ENCODE measurements at places on chromosomes 7 and 10. TPM values are rescaled to one million over a fixed set of nuclear protein-coding genes. Genes with fewer than 3 reads are reported as not detected.

Gene CPSF4
- total RNA-seq, result 22.0 TPM

Gene ATG9B
- total RNA-seq, result under 0.01 TPM

DNA sequence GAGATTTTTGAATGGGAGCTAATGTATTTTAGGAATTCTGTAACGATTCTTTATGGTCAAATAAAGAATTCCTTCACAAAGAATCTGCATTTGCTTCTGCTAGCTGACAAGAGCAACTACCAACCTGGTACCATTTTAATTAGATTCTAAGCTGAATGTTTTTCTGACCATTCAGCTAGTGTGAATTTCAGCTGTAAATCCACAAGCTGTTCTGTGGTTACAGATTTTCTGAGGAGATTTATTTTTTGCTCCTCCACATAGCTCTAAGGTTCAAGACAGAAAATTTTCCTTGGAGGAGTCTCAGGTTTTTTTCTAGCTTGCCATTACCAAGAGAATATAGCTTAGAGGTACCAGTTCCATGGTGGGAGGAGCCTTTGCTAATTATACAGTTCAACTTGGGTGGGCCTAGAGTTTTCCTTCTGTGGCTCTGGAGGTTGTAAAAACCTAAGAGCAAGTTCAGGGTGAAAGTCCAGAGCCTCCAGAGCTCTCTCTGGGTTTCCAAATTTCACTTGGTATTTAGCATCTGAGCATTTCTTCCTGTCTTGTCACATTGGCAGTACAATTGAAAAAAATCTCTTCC, 120.1 kb downstream of the JAZF1 start:
- DNase-seq, result no peak

- no peak for DNase-seq
Observed at GRCh38 chr7:95493247-95493646, 7.5 kb downstream of the ASB4 start.

Gene MYO1G
- under 0.01 TPM for total RNA-seq

- DNase-seq, result no peak
Observed at GRCh38 chr7:135995748-135996147, 18.6 kb upstream of the MTPN start.

DNA sequence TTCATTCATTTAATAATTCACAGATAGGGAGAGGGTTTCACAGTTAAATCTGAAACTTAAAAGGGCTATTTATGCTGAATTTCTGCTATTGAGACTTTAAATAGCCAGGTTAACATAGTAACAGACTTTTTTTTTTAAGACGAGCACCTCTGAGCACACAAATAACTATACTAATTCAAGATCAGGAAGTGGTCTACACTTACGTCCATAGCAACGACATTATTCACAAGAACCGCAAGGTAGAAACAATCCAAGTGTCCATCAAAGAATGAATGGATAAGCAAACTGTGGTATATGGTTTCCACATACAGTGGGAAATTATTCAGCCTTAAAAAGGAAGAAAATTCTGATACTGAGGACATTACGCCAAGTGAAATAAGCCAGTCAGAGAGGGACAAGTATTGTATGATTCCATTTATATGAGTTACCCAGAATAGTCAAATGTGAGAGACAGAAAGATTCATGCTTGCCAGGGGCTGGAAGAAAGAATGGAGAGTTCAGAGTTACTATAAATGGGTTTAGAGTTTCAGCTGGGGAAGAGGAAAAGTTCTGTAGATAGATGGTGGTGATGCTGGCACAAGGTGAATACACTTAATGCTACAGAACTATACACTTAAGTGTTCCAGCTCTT, 140.3 kb upstream of the LAMB4 start:
- no peak for DNase-seq

DNA sequence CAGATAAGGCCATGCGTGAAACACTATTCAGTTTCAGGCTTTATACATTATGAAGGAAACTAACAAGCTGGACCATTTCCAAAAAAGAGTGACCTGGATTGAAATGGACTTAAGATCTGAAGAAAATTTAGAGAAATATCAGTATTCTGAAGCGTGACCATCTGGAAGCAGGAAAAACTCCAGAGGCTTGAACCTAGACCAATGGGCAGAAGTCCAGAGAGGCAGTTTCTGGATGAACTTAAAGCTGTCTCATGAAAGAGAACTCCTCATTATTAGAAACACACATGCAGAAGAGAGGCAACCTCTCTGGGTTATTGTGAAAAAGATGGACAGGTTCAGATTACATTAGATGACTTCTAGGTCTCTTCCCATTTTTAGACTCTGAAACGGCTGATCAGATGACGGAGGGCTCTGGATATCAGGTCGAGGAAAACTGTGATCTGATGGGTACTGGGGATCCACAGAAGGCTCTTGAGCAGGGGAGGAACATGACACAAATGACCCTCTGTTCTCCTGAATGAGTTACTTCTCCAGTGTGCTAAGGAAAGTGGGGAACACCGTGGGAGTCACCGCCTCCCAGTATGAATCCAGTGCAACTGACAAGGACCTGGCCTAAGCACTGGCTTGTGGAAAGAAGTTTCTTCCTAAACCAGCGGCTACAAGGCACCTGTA, 116.5 kb downstream of the SPDYE5 start:
- no peak for DNase-seq

Gene HDAC9
- 2.0 TPM for total RNA-seq

DNA sequence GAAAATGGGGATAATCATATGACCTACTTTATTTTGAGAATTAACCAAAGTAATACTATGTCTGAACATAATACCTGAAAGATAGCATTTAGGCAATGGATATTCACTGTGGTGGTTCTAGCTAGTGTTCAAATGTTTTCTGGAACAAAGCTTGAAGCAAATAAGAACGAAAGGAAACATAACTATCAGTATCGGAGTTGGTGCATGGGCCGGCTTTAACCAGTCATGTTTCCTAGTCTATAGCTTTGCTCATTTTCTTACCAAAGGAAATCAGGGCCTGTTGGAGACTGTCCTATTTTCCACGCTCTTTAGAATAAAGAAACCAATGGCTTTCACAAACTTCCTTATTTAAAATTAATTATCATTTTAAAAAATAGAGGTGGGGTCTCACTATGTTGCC, 8.9 kb downstream of the IL2RA start:
- no peak for DNase-seq

- DNase-seq, result no peak
Observed at GRCh38 chr10:22259280-22259679, 41.5 kb upstream of the EBLN1 start.

DNA sequence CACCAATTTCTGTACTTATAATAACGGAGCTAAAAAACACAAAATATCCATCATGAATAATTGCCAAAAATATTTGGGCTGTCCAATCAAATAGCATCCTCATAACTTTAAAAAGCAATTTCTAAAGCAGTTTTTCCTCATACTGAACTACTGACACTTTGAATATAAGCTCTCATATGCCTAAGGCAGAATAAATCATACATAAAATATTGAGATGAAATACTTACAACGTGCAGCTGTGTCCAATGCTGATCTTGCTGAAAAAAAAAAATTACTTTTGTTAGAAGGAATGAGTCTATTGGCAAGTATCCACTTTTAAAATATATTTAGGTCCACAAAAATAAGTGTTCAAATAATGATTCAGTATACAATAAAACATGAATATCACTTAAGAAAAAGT, 24.2 kb downstream of the FAM3C start:
- DNase-seq, result no peak

- no peak for DNase-seq
Observed at GRCh38 chr10:110033701-110034235, 26.0 kb downstream of the ADD3 start.

Gene POU6F2
- not detected for total RNA-seq

- DNase-seq, result peak; percentile 48
Observed at GRCh38 chr7:141593134-141593533, 41.9 kb downstream of the AGK start.

- DNase-seq, result peak; percentile 3
Observed at GRCh38 chr7:27031289-27032172, 64.3 kb downstream of the HOXA1 start.

Gene GATA3
- under 0.01 TPM for total RNA-seq

GRCh38 chr7:151599401-151600227, 79.9 kb upstream of the RHEB start:
- peak; percentile 85 for DNase-seq

Gene LIPK
- total RNA-seq, result not detected

GRCh38 chr10:89090756-89091445, 100.3 kb downstream of the FAS start:
- no peak for DNase-seq

DNA sequence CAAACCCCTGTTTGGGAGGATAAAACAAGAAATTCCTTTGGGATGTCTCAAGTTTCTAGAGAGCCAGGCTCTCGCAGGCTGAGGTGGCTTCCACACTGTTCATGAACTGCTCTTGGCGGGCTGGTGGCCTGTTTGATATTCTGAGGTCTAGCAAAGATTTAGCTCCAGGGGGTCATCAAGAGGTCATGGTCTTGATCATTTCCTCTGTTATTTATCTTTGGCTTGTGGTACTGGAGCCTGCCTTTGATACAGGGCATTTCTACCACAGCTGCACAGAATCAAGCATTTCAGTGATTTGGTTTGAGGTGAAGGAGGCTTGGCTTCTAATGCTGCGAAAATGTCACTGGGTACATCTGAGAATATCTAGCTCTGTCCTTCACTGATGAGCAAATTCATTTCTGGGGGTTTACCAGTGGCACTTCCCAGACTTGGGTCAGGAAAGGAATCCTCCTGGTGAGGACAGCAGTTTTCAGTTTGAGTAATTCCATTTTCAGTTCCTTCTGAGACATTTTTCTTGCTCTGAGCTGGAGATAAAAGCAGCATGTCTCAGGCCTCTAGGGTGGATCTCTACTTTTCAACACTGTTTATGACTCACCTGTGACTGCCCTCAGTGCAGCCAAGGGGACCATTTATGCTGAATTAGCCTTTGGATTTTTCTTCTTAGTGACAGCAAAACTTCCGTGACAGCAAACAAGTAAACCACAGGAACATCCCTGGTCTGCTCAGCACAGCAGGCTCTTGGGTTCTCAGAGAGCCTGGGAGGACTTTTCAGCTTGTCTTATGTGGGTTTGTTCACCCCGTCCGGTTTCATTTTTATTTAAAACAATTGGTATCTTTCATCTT, 312.0 kb downstream of the RNLS start:
- no peak for DNase-seq

GRCh38 chr7:69827558-69827957, 229.3 kb downstream of the AUTS2 start:
- DNase-seq, result no peak

DNA sequence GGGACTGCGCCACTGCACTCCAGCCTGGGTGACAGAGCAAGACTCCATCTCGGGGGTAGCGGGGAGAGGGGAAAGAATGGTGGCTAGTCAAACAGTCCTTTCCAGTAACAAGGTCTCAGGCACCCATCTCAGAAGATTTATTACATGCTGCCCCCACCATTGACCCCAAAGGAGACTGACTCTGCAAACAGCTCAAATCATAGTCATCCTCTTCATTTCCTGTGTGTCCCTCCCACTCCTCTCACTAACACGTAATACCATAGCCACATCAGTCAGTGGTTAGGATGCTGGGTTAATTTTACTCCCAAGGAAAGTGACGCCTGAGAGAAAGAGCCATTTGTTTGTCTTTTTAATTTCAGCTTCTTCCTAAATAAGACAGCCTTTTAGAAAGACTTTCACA, 56.6 kb upstream of the BET1 start:
- DNase-seq, result no peak

DNA sequence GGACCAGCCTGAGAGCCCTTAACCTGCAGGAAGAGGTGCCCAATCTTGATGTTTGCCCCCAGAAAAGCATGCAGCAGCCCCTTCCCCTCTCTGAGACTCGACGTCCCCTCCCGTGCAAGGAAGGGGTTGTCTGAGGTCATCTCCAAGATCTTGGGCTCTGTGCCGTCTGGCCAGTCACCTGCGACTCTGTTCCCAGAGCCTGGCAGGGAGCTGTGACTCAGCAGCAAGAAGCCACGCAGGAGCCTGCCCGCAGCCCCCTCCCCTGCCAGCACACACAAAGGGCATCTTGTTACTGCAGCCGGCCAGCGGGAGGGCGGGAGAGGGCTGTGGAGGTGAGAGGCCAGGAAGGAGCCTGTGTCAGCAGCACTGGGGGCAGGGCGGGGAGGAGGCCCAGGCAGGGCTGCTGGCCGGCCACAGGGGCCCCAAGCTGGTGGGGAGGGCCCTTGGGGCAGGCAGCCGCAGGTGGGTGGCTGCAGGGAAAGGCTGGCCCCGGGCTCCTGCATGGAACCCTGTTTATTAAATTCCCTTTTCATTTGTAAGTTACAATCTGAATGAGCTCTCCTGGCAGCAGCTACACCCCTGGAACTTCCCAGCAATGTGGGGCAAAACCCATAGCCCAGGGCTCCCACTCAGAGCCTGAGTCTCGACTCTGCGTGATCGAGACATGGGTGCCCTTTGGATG, 103.7 kb upstream of the ZMIZ1 start:
- no peak for DNase-seq

GRCh38 chr7:24880886-24881285, 99.1 kb downstream of the OSBPL3 start:
- no peak for DNase-seq

Gene MYL10
- total RNA-seq, result not detected

DNA sequence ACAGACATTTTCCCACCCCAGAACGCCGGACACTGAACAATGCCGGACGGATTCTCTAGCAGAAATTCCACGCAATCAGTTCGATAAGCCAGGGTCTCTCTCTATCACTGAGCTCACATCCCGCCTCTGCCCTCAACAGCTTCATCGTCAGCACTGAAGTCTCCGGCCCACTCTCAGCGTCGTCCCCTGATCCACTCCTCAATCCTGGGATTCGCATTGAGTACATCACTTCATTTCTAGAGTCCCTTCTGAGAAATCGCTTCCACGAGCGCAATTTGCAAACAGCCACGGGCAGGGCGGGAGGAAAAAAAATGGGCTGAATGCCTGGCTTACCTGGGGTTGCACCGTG, 365 bp downstream of the YME1L1 start:
- peak; percentile 58 for DNase-seq

Gene EMX2
- total RNA-seq, result not detected

- DNase-seq, result no peak
Observed at GRCh38 chr10:90504172-90504571, 353.7 kb downstream of the HTR7 start.

GRCh38 chr10:121084675-121085070, 233.5 kb downstream of the WDR11 start:
- no peak for DNase-seq

DNA sequence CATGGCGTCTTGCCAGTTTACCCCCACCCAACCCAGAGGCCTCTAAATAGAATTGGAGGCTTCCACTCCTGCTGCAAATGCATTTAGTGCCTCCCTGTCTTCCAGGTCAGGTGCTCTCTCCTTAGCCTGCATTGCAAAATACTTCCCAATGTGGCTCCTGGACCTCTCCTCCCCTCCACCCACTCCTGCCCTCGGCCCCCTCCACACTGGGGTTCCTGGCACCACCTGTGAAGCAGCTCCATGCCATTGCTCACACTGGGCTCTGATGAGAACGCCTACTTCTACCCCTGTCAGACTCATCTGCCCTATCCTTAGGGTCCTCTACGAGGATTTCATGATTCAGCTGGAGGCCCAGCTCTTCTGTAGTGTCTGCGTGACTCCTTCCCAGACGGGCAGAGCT, 37.4 kb downstream of the C10orf120 start:
- DNase-seq, result no peak

- no peak for DNase-seq
Observed at GRCh38 chr7:151431281-151431767, 8.6 kb downstream of the CRYGN start.

Gene TAF5
- 4.4 TPM for total RNA-seq

Gene SYT15
- total RNA-seq, result 0.39 TPM

Gene HHEX
- 36.8 TPM for total RNA-seq

- no peak for DNase-seq
Observed at GRCh38 chr10:48451969-48452878, 145.7 kb downstream of the MAPK8 start.

Gene NKX1-2
- not detected for total RNA-seq

GRCh38 chr7:94045581-94045980, 41.4 kb upstream of the BET1 start:
- no peak for DNase-seq

All from dermis microvascular lymphatic vessel endothelial cell (primary cell).